Stimulated activated CD4-positive, alpha-beta T cell treated with anti-CD3 and anti-CD28 coated beads, Interleukin-1b, Interleukin-23, amount 100 ng/mL, for 1 hour (primary cell): ENCODE measurements at places on chromosomes 7 and 10.

GRCh38 chr10:71555087-71555723 lies 158.5 kb downstream of the CDH23 start:
- no peak for DNase-seq

DNA sequence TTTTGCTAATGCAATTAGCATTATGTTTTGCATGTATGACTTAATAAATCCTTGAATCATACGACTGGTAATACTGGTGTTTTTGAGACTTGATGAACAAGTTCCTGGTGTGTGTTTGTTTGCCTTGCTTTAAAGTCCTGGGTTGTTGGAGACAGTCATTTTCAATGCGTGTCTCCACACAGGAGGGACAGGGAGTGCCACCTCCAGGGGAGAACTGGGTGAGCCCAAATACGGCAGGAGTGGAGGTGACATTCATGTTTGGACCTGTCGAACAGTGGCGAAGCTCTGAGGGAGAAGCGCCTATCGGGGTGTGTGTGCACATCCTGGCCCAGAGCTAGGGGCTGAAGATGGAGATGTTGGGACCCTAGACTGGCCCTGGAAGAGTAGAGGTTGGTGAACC lies 43.8 kb downstream of the DAGLB start:
- DNase-seq, result no peak

DNA sequence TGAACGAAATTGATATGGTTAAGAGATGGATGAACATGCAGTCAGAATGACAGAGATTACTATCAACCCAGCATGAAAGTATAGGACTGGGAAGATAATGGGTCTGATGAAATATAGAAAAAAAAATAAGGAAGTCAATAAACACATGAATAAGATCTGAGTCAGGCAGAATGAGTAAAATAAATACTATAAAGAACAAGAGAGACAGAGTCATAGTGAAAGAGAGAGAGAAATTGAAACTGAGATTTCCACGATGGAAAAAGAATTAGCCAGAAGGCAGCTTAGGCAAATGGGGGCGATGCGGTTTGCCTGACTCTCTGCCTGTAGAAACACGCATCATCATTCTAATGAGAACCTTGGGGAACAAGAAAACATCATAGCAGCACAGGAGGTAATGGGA lies 26.6 kb downstream of the SEMA3D start:
- no peak for DNase-seq

- DNase-seq, result no peak
Measured at GRCh38 chr7:143410521-143411004, 1.9 kb upstream of the EPHA1 start.

DNA sequence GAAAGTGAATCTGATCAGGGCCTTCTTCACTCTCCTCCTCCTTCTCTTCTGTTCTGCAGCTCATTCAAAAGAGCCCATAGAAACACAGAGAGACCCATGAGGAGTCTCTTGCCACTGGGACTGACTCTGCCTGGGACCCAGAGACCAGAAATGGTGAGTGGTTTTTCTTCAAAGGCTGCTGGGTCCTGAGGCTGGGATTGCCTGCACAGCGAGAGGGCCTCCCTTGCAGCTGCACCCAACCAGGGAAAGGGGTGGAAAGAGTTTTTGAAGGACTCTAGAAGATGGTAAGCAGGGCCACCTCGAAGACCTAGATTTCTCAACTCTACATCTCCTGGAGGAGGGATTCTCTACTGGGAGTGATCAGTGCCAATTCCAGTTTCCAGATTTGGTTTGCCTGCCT lies 15.5 kb upstream of the HOXA13 start:
- no peak for DNase-seq

DNA sequence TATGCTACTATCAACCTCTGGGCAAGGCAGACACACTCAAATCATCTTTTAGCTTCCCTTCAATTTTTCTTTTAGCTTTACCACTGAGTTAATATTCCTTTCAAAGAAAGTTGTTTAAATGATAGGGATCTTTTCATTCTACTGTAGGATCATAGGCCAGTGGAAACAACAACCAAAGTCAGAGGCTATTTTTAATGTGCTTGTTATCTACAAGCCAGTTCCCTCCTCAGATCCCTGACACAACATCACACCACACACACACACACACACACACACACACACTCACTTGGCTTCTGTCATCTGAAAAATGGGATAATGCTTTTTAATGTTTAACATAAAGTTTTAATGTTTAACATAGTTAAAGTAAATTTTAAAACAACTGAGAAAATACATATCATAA lies 106.7 kb upstream of the CAV2 start:
- no peak for DNase-seq

- DNase-seq, result no peak
Measured at GRCh38 chr7:8155836-8156235, 106.1 kb downstream of the ICA1 start.

- no peak for DNase-seq
Measured at GRCh38 chr7:18087026-18087686, 59.5 kb upstream of the PRPS1L1 start.

DNA sequence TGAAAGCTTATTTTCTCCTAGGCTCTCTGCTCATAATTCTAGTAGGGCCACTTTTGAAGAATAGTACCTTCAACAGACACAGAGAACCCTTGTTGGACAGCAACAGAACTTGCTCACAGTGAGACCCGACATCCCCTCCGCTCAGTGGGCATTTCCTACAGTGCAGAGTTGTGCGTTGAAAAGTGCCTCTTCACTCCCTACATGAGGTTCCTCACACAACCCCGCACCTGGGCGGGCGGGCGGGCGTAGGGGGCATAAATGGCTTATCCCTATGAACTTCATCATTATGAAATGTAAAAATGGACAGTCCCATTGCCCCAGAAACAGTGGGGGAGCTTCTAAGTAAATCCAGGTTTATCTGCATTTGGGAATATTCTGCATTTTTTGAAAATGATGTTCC lies 174.9 kb downstream of the MGMT start:
- no peak for DNase-seq

- no peak for DNase-seq
Measured at GRCh38 chr10:126073606-126074005, 177.2 kb downstream of the FANK1 start.

DNA sequence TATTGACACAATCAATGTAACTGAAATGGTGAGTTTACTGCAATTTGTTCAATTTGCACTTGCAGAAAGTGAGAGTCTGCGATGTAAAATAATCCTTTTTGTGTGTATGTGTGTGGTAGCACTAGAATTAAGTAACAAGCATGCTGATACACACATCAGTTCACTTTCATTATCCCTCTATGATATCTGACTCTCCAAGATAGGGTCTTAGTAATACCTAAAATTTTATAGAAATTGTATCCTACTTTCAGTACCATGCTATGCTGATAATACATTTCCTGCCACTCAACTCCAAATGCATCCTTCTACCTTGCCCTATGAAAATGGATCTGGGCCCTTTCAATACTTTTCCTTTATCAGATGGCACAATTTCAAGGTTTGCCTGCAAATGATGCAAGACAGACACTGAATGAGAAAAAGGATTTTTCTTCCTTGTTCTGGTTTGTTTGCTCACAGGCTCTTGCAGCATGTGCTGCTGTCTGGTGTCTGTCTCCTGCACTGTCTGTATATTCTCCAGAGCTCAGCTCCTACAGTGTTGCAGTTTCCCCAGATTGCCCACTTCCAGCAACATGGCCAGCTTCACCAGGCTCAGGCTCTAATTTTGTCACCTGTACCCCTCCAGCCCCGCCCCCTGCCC lies 297.9 kb upstream of the HGF start:
- no peak for DNase-seq

- DNase-seq, result no peak
Measured at GRCh38 chr10:109838592-109839244, 84.6 kb downstream of the XPNPEP1 start.

- DNase-seq, result no peak
Measured at GRCh38 chr7:73622909-73623797, 1.2 kb downstream of the MLXIPL start.

GRCh38 chr10:118712080-118712479 lies 42.7 kb downstream of the CACUL1 start:
- no peak for DNase-seq

GRCh38 chr7:5578495-5578894 lies 154.9 kb upstream of the TNRC18 start:
- DNase-seq, result no peak

DNA sequence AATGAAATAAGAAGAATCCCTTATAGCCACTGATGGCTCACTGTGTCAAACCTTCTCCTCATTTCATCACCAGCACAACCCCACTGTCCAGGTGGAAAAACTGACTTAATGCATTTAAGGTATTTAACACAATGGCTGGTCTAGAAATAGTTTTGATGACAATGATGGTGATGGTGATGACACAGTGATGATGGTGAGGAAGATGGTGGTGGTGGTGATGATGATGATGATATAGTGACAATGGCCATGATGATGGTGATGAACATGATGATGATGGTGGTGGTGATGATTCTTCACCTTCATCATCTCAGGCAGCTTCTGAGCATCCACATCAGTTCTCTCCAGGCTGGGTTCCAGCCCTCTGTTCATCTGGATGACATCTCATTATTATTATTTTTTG lies 186.6 kb downstream of the TCERG1L start:
- DNase-seq, result no peak
